ENCODE measurements at places on chromosomes 1 and 21.

GRCh38 chr21:37043818-37044217 is 29.1 kb downstream of the PIGP start:
- DNase-seq = no peak

GRCh38 chr21:31078796-31079195 is 40.5 kb upstream of the KRTAP19-8 start:
- no peak for DNase-seq

- DNase-seq = no peak
Observed at GRCh38 chr1:223017291-223017690, 125.8 kb downstream of the TLR5 start.

GRCh38 chr1:246008363-246008831 is 498.7 kb downstream of the SMYD3 start:
- no peak for DNase-seq

DNA sequence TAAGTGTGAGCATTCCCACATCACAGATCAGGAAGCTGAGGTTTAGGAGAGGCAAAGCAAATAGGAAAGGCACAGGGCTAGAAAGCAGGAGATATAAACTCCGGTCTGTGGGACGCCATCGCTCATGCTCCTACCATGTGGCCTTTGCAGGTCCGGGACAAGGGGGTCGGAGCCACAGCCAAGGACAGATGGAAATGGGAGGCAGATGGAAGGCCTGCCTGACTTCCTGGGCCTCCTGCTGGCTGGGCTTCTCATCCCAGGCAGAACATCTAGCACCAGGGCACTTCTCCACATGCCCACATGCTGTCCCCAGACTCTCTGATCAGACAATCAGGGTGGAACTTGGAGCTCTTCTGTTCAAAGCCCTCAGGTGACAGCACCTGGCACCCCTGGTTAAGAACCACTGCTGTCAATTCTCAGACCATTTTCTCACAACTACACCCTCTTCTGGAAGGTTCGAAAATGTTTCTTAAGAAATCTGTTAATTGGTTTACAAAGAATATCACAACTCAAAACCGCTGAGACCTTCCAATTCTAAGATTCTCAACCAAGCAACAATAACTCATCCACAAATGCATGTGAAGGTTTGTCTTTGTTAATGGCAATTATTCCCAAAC is 173.3 kb upstream of the EDN2 start:
- DNase-seq = no peak

DNA sequence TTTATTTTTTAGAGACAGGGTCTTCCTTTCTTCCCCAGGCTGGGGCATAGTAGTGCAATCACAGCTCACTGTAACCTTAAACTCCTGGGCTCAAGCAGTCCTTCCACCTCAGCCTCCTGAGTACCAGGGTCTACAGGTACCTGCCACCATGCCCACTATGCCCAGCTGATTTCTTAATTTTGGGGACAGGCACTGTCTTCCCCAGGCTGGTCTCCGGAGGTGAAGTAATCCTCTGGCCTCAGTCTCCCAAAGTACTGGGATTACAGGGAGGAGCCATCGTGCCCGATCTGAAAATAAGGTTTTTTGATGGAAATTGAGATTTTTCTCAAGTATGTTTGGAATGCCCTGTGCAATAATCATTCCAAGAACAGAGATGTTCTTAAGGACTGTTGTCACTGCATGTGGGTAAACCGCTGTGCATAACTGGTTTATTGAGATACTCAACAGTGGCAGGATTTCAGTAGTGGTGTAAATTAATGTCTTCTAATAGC is 934 bp upstream of the MSH4 start:
- DNase-seq = no peak

All from umbilical cord (tissue), 2 donors.